Vagina (tissue), 2 donors: ENCODE measurements at places on chromosomes 2 and 18. TPM values are rescaled to one million over a fixed set of nuclear protein-coding genes. Genes with fewer than 3 reads are reported as not detected.

GRCh38 chr2:85160966-85161960, 28.1 kb downstream of the TCF7L1 start:
- no peaks in the 10 kb centered on the region for H3K36me3 ChIP-seq
- H3K27ac ChIP-seq: no peak overlapping the region
- no peak overlapping the region for H3K4me3 ChIP-seq
- peaks cover 60% of the 10 kb centered on the region for H3K4me1 ChIP-seq
- no peak for DNase-seq
- H3K27me3 ChIP-seq: no peaks in the 10 kb centered on the region

MCM6 gene
- total RNA-seq: 9.6 TPM

LOXL3 gene
- total RNA-seq: 6.1 TPM

GRCh38 chr2:213806125-213806726, 522.0 kb downstream of the SPAG16 start:
- H3K4me3 ChIP-seq: no peak overlapping the region
- no peak overlapping the region for H3K27ac ChIP-seq
- no peaks in the 10 kb centered on the region for H3K36me3 ChIP-seq
- no peak for DNase-seq
- H3K27me3 ChIP-seq: no peaks in the 10 kb centered on the region

GPR55 gene
- 2.7 TPM for total RNA-seq
